ENCODE measurements at places on chromosomes 6 and 20.

- no peak for DNase-seq
Observed at GRCh38 chr6:167238146-167238693, 52.9 kb upstream of the UNC93A start.

- no peak for DNase-seq
Observed at GRCh38 chr6:53539561-53539960, 5.3 kb downstream of the GCLC start.

DNA sequence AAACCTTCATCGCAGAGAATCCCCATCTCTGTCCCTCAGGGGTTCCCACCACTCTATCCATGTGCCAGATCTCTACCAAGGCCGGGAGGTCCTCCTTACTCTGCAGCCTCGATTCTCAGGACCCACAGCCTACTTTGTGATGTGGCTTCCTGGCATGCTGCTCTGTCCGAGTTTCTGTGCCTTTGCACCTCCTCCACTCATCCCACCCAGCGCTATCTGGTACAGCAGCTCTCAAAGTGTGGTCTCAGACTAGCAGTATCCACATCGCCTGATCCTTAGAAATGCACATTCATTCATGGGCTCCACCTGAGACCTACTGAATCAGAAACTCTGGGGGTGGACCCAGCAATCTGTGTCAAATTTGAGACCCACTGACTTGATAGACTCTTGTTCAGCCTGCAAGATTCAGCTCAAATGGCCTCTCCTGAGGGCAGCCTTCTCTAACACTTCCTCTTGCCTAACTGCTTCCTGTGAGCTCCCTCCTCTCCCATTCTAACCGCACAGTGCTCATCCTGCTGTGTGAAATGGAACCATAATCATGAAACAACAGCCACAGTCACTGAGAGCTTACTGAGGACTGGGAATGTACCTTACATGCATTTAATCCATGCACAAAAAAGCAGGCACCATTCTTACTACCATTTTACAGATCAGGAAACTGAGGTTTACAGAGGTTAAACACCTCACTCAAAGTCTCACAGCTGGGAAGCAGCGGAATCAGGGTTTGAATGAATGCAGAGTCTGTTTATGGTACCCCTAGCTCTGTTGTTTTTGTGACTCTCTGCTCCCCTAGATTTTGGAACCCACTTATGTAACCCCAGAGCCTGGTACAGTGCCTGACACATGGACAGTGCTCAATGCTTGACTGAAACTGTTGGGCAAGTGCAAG lies 69.4 kb downstream of the JPH2 start:
- DNase-seq: no peak

DNA sequence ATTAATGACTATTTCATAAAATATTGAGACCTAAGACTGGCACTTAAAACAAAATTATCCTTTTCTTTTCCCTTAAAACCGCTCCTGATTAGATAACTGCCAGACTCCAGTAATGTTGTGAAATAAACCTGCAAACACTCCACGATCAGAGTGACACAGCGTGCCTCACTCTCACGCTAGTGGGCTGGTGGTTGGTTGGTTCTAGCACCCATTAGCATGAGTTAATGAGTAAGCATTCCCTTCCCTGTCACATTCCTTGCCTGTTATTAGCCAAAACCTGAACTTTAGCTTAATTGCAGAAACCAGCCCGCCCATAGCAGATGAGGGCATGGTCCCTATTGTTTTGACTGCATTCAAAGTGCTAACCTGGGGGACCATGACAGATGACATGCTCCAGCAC lies 193.4 kb downstream of the CD83 start:
- no peak for DNase-seq

- no peak for DNase-seq
Observed at GRCh38 chr20:38460040-38460623, 12.5 kb upstream of the RALGAPB start.

- DNase-seq: no peak
Observed at GRCh38 chr6:75609639-75610590, 8.2 kb downstream of the SENP6 start.

DNA sequence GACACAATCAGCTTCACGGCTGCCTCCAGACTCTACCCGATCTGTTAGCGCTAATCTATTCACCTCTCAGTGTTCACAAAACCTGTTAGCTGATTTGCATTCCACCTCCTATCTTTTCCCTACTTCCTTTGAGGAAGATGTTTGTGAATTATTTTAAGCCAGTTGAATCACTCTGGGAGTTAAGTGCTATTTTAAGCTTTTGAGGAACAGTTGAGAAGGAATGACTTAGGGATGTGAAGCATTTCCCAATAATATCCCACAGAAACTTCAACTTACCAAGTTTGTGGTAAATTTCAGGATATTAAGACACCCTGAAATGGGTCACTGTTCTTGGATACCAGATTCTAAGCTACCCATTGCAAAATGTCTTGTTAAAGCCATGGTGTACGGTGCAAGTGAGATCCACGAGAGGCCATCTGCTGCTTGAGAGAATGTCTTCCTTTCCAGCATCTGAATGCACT lies 145.2 kb upstream of the CITED2 start:
- DNase-seq: no peak
